H1 (cell line): ENCODE measurements at places on chromosomes 12 and 14. TPM values are rescaled to one million over a fixed set of nuclear protein-coding genes. Genes with fewer than 3 reads are reported as not detected.

The SLC5A8 gene
- 0.11 TPM in 1 of 2 replicates, not detected in the other for total RNA-seq

The TCL1B gene
- 7.5 and 9.6 TPM in 2 replicates for total RNA-seq

The KRT73 gene
- total RNA-seq: not detected in 2 replicates

The SIX1 gene
- 0.46 and 0.69 TPM in 2 replicates for total RNA-seq

The SLC22A17 gene
- total RNA-seq: 39.4 and 43.0 TPM in 2 replicates
